Metanephros (tissue), 2 donors: ENCODE measurements at places on chromosomes 2 and 18. TPM values are rescaled to one million over a fixed set of nuclear protein-coding genes. Genes with fewer than 3 reads are reported as not detected.

The CXCR1 gene
- 1.4 TPM for total RNA-seq

The MC5R gene
- 0.47 TPM for total RNA-seq

The ZNF519 gene
- total RNA-seq: 12.6 TPM

The PID1 gene
- 10.3 TPM for total RNA-seq

The SPATA3 gene
- not detected for total RNA-seq

The HOXD4 gene
- total RNA-seq: 48.2 TPM

The SERPINB10 gene
- total RNA-seq: 1.2 TPM

The SERPINB5 gene
- total RNA-seq: 0.29 TPM

The EDAR gene
- total RNA-seq: 2.2 TPM

The TBR1 gene
- total RNA-seq: 0.29 TPM

The CACNB4 gene
- total RNA-seq: 15.1 TPM

The GKN1 gene
- not detected for total RNA-seq

The CD8A gene
- total RNA-seq: 0.47 TPM

The NDUFS1 gene
- 75.2 TPM for total RNA-seq

The CCBE1 gene
- 30.7 TPM for total RNA-seq

The SP9 gene
- not detected for total RNA-seq
